ENCODE measurements at places on chromosomes 3 and 15.

- no peak for DNase-seq
Measured at GRCh38 chr3:119817071-119817470, 35.2 kb downstream of the NR1I2 start.

DNA sequence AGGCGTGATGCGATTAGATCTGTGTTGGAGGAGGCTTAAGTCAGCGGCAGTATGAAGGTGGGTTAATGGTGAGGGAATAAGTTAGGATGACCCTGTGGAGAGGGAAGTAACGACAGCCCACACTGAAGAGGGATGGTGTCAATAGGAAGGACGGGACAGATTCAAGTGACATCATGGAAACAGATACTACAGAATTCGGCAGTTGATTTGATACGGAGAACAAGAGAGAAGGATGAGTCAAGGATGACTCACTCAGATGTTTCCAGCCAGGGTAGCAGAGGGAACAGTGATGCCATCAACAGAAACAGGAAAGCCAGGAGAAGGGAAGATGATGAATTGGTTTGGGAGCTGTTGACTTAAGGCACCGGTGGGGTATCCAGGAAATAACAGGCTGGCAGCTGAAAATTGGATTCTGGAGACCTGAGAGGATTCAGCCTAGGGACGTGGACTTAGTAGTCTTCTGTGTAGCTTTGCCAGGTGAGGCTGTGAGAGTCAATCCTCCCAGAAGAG is 38.0 kb downstream of the SHC4 start:
- no peak for DNase-seq

- no peak for DNase-seq
Measured at GRCh38 chr15:73024168-73024567, 28.1 kb upstream of the NEO1 start.

DNA sequence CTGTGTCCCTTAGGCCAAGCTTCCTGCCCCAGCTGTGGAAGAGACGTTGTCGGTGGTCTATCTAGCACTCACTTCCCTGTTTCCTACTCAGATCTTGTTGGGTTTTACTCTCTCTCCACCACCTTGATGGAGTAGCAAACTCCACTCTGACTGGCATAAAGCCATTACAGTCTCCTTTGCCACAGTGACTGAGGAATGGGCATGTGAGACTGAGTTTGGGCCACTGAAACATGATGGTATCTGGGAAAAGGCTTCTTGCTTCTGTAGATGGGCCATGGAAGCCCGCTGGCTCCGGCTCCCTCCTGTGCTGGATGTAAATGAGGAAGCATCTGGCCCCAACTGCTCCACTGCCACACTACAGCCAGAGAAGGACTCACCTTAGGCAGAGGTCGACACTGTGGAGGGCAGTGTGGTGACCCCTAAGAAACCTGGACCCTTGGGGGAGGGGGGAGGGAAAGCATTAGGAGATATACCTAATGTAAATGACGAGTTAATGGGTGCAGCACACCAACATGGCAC is 9.4 kb upstream of the CAMK1 start:
- DNase-seq, result no peak

- no peak for DNase-seq
Measured at GRCh38 chr15:52537459-52537858, 8.8 kb upstream of the MYO5A start.

GRCh38 chr3:187327845-187328244 is 36.3 kb upstream of the MASP1 start:
- no peak for DNase-seq

GRCh38 chr15:64233299-64233698 is 70.5 kb upstream of the PPIB start:
- DNase-seq, result no peak

GRCh38 chr3:182527745-182528144 is 265.6 kb upstream of the ATP11B start:
- no peak for DNase-seq

- DNase-seq, result no peak
Measured at GRCh38 chr3:54264050-54264449, 141.7 kb downstream of the CACNA2D3 start.

DNA sequence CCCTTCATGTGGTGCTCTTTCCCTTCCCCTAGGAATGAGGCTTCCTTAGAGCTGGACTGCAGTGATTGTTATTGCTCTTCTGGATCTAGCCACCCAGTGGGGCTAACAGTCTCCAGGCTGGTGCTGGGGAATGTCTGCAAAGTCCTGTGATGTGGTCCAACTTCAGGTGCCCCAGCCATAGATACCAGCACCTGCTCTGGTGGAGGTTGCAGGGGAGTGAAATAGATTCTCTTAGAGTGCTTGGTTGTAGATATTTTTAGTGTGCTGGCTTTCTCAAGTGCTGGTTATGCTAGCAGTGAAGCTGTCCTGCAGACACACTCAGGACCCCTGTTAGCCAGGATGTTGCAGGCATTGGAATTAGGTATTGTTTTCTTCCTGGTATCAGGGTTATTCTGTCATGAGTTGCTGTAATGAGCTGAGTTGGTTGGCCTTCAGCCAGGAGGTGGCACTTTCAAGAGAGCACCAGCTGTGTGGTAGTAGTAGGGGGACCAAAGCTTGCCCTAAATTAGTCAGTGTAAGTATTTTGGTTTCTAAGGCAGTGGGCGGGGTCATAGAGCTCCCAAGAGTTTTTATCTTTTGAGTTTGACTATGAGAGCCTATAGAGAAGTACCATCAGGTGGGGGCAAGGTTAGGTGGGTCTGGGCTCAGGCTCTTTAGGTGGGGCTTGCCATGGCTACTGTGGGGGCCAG is 317.5 kb upstream of the SGO1 start:
- no peak for DNase-seq

- DNase-seq, result no peak
Measured at GRCh38 chr15:63918317-63918672, 84.5 kb upstream of the HERC1 start.

DNA sequence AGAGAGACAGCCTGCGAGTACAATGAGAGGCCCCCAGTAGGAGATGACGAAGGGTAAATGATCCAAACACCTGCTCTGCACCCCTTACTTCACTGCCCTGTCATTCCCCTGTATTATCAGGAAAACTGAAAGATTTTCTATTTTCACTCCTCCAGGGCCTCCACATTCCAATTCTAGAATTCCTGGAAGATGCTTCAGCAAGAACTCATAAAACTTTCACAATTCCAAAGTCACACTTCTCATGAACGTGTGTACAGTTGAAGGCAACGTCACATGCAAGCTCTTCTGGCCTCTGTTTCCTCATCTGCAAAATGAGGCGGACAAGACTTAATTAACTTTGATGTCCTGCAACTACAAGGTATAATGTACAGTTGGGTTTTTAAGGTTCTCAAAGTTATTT is 62.8 kb upstream of the SPATA12 start:
- no peak for DNase-seq
